ENCODE measurements at places on chromosomes 2 and 18.

DNA sequence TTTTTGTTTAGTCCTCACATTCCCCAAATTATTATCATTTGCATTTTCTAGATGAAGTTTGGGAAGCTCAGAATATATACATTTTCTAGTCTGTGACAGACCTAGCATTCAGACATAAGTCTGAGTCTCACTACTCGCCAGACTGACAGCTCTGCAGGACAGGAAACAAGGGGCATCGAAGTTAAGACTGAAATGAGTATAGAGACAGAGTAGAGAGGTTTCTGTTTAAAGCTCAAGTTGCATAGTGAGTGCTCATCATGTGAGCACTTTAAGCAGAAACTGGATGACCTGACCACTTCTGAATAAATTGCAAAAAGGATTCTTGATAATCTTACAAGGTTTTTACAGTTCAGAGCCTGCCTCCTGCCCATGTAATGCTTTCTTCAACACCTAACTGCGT lies 1.1 kb downstream of the HADHB start:
- DNase-seq = no peak

DNA sequence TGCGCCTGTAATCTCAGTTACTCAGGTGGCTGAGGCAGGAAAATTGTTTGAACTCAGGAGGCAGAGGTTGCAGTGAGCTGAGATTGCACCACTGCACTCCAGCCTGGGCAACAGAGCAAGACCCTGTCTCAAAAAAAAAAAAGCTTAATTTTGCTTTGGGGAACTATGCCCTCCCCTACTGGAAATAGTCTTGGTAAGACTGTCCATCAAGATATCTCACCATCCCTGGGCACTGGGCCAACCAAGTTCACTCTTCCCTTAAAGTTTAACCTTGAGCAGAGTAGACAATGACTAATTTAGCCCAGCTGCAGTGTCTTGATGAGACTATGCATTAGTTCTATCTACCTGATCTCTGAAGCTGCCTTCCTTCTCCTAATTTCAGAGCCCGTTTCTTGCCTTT lies 44.7 kb downstream of the ASXL2 start:
- no peak for DNase-seq

- no peak for DNase-seq
These were observed 12.6 kb downstream of the DTYMK start for GRCh38 chr2:241673797-241674725.

DNA sequence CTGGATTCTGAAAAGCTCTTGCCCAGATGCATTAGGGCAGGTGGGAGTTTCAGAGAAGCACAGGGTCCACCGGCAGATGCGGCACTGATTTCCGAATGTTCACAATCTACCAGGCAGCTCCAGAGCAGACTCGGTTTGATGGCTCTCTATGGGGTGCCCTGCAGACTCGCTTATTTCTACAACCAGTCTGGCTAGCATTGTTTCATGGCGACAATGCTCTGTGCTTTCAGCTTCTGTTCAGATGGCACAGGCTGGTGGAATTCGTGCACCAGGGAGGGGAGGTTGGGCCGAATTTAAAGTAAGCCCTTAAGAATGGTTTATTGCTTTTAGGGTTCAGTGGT lies 9.9 kb downstream of the MYT1L start:
- no peak for DNase-seq

GRCh38 chr2:19362094-19362754 lies 3.8 kb upstream of the OSR1 start:
- no peak for DNase-seq

DNA sequence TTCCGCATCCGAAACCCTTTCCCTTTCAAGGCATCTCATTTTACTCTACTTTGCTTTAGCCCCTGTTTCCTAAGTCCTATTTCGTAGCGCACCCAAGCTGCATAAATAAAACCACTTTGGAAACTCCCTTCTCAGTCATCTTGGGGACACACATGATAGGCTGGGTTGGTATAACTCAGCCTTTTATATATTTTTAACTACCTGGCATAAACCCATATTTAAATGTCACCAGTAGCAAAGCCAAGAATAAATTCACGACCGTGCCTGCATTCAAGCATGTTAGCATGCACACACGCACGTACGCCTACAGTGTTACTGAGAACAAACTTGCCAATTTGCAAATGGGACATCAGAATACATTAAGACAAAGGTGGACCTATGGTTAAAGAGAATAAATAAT lies 564.7 kb upstream of the PIK3C3 start:
- no peak for DNase-seq

GRCh38 chr18:56517196-56517595 lies 121.2 kb downstream of the TXNL1 start:
- DNase-seq = no peak

DNA sequence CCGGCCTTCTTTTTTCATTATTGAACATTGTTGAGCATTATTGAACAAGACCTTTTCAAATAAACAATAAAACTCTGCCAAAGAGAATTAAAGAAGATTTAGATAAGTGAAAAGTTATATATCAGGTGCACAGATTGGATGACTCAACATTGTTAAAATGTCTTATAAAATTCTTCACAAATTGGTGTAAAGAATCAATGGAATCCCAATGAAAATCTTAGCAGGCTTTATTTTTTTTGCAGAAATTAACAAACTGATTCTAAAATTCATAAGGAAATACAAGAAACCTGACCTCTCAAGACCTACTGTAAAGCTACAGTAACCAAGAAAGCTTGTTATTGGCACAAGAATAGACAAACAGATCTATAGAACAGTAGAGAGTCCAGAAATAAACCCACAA lies 70.3 kb downstream of the LAMA1 start:
- DNase-seq = no peak

DNA sequence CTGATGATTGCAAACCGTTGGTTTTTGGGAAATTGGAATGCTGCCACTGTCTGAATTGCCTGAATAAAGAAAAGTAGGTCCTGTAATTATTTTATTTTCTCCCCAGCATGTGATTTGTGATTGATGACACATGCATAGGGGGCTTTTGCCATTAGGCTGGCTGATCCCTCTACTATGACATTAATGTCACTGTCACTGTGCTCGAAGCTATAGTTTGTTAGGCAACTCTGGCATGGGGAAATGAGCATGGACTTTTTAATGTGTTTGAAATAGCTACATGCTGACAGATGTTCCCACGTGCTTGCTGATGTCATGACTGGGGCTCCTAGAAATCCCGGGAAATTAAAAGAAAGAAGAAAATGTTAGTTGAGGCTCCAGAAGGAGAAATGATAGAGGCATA lies 99.1 kb downstream of the HRH4 start:
- no peak for DNase-seq

- DNase-seq = no peak
These were observed 434.8 kb upstream of the SLC8A1 start for GRCh38 chr2:40886655-40887054.

DNA sequence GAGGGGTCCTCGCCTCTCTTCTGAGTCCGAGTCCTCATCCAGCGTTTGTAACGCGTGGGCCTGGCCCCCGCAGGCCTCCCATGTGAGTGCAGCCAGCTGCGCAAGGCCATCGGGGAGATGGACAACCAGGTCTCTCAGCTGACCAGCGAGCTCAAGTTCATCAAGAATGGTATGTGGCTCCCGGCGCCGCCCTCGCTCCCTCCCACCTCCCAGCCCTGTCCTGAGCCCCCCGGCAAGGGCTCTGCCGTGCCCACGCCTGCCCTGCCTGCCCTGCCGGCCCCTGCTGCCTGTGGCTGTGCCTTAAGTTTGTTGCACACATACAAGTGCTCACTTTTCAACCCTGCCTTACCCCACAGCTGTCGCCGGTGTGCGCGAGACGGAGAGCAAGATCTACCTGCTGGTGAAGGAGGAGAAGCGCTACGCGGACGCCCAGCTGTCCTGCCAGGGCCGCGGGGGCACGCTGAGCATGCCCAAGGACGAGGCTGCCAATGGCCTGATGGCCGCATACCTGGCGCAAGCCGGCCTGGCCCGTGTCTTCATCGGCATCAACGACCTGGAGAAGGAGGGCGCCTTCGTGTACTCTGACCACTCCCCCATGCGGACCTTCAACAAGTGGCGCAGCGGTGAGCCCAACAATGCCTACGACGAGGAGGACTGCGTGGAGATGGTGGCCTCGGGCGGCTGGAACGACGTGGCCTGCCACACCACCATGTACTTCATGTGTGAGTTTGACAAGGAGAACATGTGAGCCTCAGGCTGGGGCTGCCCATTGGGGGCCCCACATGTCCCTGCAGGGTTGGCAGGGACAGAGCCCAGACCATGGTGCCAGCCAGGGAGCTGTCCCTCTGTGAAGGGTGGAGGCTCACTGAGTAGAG lies 14.4 kb upstream of the ALLC start:
- DNase-seq = no peak

All from urinary bladder (tissue), 4 donors.